NCI-H1694 treated with DMSO at 0.1 percent for 48 hours (cell line): ENCODE measurements at places on chromosomes 16 and 17.
A peak's percentile ranks its signal among the peaks of the same experiment; 100 is the strongest.

DNA sequence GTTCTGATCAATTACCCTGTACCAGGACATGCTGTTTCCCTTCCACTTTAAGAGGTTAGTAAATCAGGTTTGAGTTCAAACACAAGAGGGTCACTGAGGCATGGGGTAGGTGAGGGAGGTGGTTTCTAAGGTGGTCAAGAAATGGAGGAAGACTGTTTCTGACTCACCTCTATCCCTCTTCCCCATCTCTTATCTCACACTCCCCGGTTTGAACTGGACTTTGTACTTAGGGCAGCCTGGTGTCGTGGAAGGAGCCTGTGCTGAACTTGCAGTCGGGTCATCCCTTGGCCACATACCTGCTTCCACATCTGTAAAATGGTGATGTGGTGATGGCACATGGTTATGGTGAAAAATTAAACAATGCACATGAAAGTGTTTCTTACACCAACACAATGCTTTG is 17.2 kb upstream of the TMEM98 start:
- no peak for DNase-seq

GRCh38 chr16:2343211-2343610 is 2.7 kb upstream of the ABCA3 start:
- DNase-seq: no peak

DNA sequence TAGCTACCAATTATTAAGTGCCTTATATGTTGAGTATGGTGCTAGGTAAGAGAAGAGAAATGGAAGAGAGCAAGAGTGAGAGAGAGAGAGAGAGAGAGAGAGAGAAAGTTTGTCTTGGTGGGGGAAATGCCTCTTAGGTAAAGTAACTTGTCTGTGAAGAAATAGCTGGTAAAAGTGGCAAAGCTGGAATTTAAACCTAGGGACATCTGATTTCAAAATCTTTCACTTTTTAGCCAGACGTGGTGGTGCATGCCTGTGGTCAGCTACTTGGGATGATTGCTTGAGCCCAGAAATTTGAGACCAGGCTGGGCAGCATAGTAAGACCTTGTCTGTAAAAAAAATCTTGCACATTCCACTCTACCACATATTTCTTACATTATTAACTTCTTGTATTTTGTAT is 23.0 kb upstream of the CDR2 start:
- no peak for DNase-seq

- peak; percentile 69 for DNase-seq
These were observed 699 bp upstream of the PVALEF start for GRCh38 chr17:81164371-81165245.

DNA sequence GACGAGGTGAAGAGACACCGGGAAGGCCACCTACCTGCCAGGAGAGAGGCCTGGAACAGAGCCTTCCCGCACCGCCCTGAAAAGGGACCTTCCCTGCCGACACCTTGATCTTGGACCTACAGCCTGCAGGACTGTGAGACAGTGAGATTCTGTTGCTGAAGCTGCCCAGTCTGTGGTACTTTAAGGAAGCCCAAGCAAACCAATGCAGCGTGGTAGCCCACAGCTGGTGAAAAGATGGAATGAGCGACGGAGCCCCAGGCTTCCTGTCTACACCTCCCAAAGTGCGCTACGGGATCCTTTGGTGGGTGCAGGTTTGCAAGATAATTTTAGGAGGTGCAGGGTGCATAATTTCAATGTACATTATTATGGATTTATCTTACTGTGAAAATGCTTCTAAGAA is 33.9 kb downstream of the TNFRSF13B start:
- DNase-seq: no peak

DNA sequence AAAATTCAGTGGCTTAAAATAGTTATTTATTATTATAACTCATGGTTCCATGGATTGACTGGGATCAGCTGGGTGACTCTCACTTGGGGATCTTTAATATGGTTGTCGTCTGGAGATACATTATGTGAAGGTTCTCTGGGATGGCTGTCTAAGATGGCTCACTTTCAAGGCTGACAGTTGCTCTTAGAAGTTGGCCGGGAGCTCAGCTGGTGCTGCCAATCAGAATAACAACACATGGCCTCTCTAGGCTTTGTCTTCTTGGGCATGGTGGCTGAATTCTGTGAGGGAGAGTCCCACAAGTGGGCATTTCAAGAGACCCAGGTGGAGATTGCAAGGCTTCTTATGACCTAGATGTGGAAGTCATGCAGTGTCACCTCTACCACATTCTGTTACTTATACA is 269.7 kb downstream of the CA10 start:
- DNase-seq: no peak

DNA sequence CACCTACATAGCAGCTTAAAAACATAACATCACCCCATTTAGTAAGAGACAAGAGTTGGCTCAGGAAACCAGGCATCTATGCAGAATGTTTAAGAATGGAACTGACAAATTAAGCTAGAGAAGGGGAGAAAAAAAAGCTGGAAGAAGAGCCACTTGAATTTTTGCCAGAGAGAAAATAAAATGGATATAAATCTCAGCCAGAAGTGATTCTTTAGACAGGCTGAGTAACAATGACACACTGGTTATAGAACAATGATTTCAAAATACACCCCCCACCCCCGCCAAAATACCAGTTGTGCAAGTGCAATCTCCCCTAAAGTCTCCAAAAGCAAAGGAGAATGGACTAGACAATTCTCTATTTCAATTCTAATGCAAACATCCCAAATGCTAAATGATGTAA is 22.4 kb downstream of the LSM12 start:
- DNase-seq: no peak

DNA sequence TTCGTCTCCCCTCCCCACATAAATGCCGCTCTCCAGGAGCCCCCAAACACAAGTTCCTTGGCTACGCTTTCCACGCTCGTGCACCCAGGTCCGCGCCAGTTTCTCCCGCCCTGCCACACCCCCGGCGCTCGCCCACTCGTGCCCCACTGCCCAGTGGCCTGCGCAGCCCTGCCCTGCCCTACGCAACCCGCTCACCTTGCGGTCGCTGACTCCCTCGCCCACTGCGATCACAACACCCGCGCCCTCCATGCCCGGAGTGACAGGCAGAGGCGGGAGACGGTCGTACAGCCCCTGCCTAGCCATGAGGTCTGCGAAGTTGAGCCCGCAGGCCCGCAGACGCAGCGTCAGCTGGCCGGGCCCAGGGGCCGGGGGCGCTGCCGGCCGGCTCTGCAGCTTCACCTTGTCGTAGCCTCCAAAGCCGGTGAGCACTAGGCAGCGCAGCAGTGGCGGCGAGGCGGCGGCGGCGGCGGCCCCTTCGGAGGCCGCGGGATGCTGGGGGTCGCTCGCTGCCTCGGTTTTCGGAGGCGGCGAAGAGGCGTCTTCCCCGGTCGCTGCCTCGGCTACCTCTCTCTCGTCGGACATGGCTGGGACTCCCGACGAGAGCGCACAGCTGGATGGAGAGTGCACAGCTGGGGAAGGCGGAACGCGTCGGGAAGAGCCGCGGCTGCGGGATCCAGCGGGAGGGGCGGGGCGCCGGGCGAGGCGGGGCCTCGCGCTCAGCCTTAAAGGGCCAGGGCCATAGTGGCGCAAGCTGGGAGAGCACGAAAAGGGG is at the start of gene VAT1:
Gene VAT1 (minus strand): TSS at position 645 of the 772 bp plus-strand sequence. CDS start 63 bp downstream, at position 582.
- peak; percentile 55 for DNase-seq

GRCh38 chr17:27939474-27940465 is 46.6 kb upstream of the LYRM9 start:
- no peak for DNase-seq

DNA sequence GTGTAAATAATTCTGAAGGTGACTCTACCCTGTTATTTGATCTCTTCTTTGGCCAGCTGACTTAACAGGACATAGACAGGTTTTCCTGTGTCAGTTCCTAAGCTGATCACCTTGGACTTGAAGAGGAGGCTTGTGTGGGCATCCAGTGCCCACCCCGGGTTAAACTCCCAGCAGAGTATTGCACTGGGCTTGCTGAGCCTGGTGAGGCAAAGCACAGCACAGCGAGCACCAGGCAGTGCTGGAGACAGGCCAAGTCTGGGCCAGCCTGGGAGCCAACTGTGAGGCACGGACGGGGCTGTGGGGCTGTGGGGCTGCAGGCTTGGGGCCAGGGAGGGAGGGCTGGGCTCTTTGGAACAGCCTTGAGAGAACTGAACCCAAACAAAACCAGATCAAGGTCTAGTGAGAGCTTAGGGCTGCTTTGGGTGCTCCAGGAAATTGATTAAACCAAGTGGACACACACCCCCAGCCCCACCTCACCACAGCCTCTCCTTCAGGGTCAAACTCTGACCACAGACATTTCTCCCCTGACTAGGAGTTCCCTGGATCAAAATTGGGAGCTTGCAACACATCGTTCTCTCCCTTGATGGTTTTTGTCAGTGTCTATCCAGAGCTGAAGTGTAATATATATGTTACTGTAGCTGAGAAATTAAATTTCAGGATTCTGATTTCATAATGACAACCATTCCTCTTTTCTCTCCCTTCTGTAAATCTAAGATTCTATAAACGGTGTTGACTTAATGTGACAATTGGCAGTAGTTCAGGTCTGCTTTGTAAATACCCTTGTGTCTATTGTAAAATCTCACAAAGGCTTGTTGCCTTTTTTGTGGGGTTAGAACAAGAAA is 5.1 kb downstream of the STH start:
- DNase-seq: peak; percentile 70

- no peak for DNase-seq
These were observed 24.0 kb downstream of the TRPV2 start for GRCh38 chr17:16439303-16439791.

DNA sequence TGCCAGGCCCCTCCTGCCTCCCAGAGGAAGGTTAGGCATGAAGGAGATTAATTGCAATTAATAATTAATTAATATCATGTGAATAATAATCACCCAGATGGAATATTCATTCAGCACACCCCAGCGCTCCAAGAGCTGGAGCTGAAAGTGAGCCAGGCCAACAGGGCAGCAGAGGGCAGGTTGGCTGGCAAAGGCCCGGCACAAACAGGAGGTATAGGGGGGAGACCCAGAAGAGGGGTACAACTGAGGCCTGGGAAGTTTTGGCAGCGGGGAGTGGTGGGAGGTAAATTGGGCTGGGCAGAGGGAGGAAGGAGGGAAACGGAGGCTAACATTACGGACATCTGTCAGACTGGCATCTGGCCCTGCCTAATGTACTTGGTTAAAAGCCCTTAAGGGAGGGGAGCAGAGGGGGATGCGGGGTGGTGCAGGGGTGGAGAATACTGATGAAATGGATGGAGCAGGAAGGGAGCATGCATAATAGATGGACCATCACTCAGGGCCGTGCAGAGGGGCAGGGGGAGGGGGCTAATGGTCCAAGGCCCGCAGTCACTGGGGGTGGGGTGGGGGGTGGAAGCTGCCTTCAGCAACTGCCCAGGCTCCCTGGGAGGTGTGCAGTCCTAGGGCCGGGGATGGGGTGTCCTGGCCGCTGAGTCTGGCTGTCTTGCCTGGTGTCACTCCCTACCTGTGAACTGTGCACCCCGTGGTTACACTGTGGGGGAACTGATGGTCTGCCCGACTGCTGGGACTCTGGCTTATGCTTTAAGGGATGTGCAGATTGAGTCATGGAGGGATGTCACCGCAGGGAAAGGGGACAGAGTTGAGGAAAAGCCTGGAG is 1.9 kb downstream of the ADAM11 start:
- peak; percentile 47 for DNase-seq

GRCh38 chr17:28760601-28761562 is 17.1 kb downstream of the TRAF4 start:
- DNase-seq: no peak

GRCh38 chr16:53781023-53781605 is 77.2 kb downstream of the FTO start:
- DNase-seq: no peak

DNA sequence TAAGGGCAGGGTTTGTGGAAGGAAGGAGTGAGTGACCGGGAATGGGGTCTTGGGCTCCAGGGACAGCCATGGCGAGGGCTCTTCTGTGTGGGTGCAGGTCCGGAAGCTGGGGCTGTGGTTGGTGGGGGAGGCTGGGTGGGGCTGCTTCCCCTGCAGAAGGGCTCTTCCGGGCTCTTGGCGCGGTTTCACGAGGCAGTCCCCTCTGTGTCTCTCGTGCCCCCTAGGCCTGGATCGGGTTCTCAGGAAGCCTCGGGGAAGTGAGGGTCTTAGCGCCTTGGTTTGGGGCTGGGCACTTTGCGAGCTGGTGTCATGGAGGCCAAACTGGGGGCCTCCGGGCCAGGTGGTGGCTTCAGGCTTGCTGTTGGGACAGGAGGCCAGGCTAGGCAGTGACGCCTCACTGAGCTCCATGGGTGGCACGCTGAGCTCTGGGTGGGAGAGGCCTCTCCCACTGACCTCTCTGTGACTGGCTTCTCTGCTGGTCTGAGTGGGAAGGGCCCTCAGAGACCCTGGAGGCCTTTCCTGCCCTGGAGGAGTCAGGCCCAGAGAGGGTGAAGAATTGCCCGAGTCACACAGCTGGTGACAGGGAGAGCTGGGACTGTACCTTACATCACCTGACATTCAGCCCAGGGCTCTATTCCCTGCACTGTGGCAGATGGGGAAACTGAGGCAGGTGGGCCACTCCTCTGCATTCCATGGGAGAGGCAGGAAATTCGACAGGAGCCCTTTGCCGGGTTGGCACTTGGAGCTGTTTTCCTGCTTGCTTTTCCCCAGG is 8.2 kb downstream of the ADCY7 start:
- no peak for DNase-seq

DNA sequence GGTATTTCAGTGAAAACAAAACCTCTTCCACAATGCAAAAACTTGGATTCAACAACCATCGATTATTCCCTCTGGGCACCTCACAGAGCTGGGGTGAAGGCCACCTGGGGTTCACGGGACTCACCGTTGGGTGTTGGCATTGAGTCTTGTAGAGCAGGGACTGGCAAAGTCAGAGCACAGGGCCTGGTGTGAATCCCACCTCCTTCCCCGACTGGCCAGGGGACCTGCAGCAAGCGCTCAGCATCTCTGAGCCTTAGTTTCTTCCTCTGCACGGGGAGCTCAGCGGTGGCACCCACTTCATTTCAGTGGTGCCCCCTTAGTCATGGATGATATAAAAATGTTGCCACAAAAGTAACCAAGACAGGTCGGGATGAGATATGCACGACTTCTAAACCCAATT is 100.4 kb downstream of the METRNL start:
- no peak for DNase-seq
